Activated naive CD8-positive, alpha-beta T cell treated with anti-CD3 and anti-CD28 coated beads for 36 hours (primary cell): ENCODE measurements at places on chromosomes 12 and 14.
A peak's percentile ranks its signal among the peaks of the same experiment; 100 is the strongest.

DNA sequence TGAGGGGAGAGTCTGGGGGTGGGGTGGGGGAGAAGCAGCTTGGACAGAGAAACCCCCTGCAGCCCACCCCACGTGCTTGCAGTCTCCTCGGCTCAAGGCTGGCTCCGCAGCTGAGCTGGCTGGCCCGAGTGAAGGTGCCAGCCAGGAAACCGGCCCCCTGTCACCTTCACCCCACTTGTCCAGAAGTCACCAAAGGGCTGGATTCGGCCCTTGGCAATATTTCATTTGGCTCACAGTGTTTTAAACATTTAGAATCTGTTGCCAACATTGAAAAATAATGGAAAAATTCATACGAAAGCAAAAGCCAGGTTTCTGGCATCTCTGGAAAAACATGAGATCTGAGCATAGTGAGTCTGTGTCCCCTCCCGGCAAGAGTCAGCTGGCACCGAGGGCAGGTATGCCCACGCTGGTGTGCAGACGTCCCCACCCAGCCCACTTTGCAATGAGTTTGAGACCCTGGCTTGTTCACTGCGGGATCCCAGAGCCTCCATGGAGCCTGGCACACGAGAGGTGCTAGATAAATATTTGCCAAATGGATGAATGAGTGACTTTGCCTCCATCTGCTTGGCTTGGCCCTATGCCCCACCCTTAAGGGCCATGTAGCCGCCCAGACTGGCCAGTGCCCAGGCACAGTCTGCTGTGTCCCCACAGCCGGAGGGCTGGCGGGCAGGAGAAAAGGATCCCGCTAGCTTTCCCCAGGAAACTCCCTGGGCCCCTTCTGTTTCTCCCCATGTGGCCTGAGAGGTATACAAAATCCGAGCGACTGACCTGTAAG lies 18.2 kb downstream of the MSI1 start:
- DNase-seq: no peak

- no peak for DNase-seq
These were observed 38.2 kb downstream of the NCKAP5L start for GRCh38 chr12:49789992-49790391.

GRCh38 chr14:101235335-101236103 lies 325.8 kb upstream of the DIO3 start:
- peak; percentile 34 for DNase-seq

- no peak for DNase-seq
These were observed 331.6 kb upstream of the FAR2 start for GRCh38 chr12:28817524-28817923.

DNA sequence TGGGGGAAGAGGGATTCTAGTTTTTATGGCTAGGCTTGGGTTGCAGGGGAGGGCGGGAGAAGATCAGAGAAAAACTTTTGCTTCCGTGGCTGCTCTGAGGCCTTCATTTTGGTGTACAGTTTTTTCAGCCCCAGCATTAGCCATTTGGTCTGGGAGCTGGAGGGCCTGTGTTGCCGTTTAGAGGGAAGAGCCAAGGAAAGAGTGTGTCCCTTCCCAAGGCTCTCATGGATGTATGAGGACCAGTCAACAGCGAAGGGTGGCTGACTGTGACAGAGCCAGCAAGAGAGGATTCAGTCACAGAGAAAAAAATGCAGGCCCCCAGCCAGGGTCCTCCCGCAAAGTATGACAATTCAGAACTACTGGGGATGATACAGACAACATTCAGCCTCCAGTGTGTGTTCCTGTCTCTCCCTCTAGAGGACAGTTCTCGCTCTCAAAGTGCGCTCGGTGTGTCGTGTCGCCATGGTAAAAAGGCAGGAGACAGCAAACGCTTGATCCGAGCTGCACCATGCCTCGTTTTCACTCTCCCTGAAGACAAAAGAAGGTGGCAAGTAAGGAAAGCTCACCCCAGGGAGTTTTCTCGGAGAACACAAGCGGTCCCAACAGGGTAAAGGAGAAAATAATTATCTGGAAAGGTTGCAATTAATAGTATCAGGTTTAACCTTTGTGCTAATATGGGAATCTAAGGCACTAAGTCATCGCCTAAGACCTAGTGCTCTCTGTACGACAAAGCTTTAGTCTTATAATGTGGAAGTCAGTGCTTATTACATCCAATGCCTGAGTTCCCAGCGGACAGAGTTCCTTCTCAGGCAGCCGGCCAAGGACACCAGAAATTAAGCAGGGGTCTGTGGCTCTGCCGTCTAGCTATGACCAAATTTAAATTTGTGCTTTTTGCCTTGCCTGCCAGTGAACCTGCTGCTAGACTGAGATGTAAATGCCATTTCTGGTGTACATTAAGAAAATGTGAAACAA lies 157.3 kb upstream of the PLXNC1 start:
- DNase-seq: no peak

- DNase-seq: no peak
These were observed 148.8 kb upstream of the GARIN6 start for GRCh38 chr12:99498756-99499155.

GRCh38 chr12:84986586-84986985 lies 49.5 kb downstream of the TSPAN19 start:
- DNase-seq: no peak

GRCh38 chr12:121333747-121334146 lies 18.5 kb downstream of the ANAPC5 start:
- no peak for DNase-seq

DNA sequence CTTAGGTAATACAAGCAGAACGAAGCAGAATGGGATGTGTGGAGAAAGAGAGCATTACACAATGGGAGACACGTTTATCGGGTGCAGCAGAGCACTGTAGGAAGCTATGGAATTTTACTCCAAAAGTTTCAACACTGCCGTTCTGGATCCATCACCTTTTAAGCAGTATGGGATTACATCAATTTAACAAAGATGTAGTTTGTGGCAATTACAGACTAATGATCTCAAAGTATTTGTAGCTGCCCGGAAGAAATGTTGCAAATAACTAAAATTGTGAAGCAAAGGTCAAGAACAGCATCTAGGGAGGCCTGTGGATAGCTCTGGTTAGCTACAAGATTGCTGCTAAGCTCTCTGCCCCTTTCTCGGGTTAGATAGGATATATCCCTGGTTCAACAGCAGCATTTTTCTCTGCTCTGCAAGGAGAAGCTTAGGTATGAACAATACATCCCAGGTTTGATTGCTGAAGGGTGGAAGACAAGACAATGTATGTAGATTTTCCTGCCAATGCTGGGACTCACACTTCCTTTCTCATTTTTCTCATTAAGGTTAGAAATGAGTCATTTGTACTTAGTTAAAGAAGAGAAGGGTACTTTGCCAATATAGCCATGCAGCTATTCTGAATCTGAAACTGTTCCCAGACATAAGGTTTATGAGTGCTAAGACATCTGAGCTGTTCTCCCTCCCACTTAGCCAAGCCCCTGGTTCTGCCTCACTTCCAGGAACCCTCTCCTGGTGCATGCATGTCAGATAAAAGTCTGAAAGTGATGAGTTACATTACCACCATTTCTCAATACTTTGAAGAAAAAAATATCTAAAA lies 75.0 kb upstream of the HIF1A start:
- peak; percentile 59 for DNase-seq
